ENCODE measurements at places on chromosomes 5 and 9.

GRCh38 chr5:66757219-66757833 lies 161.1 kb downstream of the MAST4 start:
- peak; percentile 47 for DNase-seq

DNA sequence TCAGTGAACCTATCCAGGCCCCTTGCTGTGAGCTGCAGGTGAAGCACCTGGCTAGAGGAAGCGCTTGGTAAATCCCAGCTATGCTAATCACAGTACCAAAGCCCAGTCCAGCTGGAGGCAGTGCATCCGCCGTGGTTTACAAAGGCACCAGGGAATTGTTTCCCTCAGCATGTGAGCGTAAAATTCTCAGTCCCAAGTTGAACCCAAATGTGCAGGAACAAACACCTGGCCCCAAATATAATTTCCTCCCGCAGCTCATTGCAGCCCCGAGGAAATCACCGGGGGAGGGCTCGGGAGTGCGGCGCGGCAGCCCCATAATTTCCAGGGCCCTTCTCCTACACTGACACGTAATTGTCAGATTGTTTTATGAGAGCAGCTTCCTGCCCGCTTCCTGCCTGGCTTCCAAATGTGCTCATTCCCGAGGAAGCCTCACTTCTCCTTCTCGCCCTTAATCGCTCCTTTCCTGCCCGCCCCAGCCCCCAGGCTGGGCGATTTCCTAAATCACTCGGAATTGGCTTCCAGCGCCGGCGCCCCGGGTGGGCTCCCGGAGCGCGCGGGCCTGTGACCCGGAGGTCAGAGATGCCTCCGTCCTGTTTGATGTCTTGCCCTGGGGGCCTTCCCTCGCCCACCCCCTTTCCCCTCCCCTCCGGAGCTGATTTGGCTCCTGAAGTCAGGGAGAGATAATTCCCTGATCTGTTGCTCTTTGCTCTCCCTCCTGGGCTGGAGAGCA lies 134.4 kb downstream of the FGF1 start:
- peak; percentile 75 for DNase-seq

GRCh38 chr5:97094579-97095317 lies 47.7 kb downstream of the LIX1 start:
- no peak for DNase-seq

DNA sequence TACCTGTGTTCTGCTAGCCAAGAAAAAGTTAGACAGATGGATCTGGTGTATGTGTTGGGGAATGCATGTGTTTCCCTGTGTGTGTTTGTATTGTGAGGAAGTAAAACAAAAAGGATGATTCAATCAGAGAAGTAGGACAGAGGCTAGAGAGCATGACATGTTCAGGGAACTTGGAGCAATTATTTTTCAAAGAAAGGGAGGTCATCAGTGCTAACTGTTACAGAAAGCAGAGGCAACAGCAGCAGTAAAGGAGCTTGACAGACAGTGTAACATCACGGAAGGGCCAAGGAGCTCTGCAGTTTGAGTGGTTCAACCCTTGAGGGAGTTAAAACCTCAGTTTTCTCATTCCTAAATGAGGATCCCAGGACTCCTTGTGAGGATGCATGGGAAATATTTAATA lies 13.2 kb downstream of the SPINK1 start:
- no peak for DNase-seq

GRCh38 chr9:86525182-86525581 lies 171.0 kb upstream of the TUT7 start:
- no peak for DNase-seq

DNA sequence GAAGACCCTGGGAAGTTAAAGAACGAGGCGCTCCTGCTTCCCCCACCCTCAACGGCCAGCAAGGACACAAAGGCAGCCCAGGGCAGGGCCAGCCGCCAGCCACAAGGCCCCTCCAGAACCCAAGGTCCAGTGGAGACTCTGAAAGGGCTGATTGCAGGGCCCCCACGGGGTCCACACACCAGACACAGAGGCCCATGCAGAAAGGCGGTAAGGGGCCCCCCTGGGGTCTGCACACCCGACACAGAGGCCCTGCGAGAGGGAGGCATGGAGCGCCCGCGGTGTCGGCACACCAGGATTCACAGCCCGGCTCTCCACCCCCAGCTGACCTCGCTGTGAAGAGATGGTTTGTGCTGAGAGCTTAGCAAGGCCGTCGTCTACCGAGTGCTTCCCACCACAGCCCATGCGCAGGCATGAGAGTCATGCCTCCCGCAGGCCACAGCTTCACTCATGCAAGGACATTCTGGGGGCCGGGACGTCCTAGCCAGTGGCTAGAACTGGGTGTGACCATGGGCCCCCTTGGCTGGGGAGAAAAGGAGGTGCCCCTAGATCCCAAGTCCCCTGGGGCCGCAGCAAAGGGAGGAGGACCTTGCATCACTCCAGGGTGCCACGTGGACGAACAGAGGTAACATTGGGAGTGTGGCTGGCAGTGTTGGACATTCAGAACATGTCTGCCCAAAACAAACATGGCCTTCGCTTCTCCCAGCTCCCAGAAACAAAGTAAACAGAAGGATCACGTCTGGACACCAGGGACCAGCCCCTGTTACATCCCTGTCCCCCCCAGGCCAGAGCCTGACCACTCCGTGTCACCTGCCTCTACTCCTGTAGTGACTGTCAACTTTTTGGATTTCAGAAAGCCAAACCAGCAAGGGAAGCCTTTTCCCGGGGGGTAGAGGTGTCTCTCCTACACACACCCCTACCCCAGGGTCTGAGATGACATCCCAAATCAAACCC lies 9.8 kb downstream of the BRD3 start:
- DNase-seq = no peak

- no peak for DNase-seq
Measured at GRCh38 chr9:111953444-111953843, 56.8 kb downstream of the UGCG start.

GRCh38 chr5:57429513-57430120 lies 53.0 kb downstream of the ACTBL2 start:
- DNase-seq = no peak

DNA sequence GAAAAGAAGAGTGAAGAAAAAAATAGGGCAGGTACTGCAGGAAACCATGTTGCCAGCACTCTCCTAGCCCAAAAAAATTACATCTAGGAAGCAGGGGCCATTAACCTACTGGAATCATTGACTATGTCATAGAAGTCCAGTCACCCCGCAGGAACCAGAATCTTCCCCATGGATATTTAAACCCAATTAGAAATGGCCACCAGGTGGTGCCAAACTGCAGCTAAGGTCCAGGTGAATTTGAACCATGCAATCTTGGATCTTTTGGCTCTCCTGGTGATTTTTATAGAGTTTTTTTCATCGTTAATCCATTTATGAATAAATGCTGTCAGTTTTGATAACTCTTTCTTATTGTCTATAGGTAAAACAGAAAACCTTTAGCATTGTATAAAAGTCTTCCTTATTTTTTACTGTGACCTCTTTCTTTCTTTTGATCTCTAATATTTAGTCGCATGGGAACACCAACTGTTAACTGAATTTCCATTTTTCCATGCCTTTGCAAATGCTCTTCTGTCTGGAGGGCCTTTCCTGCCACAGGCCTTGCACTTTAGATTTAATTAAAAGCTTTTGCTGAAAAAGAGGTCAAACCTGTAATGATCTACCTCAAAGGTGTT lies 147.5 kb upstream of the FGF10 start:
- DNase-seq = peak; percentile 2

- no peak for DNase-seq
Measured at GRCh38 chr9:135830496-135830895, 76.8 kb downstream of the CAMSAP1 start.

- peak; percentile 62 for DNase-seq
Measured at GRCh38 chr5:58849921-58850667, 267.2 kb downstream of the RAB3C start.

GRCh38 chr9:91199739-91200497 lies 161.8 kb downstream of the AUH start:
- no peak for DNase-seq

GRCh38 chr5:26986985-26987384 lies 51.4 kb downstream of the CDH9 start:
- DNase-seq = no peak

DNA sequence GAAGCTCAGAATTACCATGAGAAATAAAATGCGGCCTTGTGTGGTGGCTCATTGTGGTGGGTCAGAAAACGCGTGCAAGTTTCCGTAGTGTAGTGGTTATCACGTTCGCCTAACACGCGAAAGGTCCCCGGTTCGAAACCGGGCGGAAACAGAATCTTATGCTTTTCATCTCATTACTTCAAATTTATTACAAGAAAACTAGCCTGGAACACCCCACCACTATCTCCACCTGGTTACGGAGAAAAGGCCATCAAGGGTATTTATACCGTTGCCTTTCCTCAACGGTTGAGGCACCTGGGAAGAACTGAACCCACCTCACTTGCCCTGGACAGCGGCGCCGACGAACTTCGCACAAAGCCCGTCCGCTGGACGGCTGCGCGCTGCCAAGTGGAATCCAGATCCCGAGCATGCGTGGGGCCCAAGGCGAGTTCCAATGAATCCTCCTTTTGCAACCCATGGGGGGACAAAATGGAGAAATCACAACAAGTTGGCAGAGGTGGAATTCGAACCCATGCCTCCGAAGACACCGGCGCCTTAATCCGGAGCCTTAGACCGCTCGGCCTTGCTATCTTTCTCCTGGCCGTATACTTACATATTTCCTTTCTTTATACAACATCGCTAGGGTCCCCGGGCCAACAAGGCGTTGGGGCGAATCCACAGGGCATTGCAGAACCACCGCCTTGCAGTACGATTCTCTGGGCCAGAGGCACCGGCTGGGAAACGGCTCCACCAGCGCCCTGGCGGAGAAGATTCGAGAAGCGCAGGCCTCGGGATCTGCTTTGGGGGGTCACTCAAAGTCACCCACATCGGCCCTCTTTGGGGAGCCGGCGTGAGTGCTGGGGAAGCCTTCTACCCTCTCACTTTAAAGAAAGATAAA lies 16.9 kb downstream of the OR2V2 start:
- no peak for DNase-seq

DNA sequence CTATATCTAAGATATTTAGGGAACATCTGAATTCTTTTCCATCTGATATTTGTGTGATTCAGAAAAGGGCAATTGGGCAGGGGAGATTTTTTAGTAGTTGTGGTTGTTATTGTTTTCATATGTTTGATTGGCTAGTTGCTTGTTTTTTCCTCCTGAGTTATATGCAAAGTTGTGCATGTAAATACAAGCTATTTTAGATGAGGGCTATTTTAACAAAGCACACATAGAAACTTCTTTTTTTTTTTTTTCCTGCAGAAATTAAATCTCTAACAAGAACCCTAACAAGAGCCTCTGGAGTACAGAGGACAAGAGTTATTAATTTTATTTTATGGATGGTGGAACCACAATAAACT lies 559.1 kb downstream of the CETN3 start:
- DNase-seq = no peak

Measured in SW480 (cell line).